ENCODE measurements at places on chromosomes 1 and 21.

DNA sequence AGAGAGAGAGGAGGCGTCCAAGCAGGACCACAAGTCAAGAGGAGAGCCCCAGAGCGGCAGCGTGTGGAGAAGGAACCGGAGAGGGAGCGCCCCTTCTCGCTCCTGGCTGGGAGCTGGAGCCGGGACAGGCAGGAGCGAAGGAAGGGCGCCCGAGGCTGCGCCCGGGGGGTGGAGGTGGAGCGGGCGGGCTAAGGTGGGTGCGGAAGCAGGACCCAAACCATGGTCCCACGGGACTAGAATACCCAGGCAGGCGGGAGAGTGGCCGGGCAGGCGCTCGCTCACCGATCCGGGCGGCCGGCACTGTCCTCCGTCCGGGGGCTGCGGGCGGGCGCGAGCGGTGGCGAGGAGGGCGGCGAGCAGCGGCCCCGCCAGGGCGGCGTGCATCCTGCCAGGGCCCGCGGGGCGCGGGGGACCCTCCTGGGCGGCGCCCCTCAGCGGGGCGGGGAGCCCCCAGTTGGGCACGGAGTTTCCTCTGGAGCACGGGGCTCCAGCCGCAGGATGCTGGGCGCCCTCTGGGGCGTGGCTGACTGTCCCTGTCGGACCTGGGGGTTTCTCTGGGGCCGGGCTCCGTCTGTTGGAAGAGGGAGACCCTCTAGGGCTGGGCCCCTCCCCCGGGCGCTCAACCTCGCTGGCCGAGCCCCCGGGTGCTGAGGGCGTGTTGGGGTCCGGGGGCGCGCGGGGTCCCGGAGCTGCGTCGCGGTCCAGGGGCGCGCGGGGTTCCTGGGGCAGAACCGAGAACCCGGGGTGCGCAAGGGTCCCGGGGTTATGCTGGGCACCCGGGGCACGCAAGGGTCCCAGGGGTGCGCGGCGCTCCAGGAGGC lies 569 bp downstream of the TRABD2B start:
- DNase-seq: no peak

DNA sequence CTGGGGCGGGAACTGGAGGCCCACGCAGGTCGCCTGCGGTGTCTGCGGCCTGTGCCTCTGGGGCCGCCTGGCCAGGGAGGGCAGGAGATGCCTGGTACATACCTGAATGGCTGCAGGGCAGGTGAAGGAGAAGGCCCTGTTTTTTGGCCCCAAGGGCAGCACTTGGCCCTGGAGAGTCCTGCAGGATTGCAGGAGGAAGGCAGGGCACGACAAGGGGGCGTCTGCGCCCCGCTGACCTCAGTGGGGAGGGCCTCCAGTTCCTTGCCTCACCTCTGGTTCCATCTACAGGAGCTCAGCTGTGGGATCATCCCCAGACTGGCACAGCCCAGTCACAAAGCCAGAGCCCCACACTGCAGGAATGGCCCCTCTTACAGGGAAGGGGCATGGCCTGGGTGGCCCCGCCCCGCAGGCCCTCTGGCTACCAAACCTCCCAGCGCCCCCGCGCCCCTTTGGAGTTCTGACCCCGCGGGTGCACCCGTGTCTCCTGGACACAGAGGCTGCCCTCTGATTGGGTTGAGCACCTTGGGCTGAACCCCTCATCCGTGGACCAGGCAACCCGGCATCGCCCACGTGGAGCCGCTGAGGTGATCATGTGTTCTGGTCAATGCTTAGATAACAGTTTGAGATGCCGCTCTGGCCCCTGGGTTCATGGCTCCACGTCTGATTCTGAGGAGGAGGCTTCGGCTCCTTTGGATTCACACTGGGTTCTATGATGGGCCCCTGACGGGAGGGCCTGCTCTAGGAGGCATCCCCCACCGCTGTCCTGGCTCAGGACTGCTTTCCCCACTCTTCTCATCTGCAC lies 1.3 kb upstream of the PEX10 start:
- DNase-seq: no peak

DNA sequence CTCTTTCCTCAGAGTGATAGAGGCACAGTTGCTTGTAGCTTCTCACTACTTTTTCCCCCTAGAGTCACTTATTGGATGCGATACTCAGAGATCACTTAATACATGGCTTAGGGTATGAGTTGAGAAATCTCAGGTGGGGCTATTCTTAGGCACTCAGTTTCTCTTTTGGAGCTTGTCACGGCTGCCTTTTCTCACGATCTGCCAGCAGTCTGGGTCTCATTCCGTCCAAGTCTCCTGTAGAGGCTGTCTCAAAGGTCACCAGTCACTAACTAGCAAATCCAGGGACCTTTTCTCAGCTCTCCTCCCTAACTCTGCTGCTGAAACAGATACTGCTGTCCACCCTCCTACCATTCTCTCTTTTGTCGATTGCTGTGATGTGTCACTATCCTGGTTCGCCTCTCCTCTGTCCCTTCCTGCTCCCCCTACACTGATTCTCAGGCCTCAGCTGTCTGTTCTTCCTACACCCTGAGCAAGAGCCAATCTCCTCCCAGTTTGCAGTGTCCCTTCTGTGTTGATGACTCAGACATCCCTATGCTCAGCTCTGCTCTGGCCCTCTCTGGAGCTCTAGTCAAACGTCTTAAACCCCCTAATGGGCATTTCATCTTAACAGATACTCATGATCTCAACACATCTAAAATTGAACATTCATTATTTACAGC lies 12.4 kb downstream of the ATP1A2 start:
- DNase-seq: no peak

DNA sequence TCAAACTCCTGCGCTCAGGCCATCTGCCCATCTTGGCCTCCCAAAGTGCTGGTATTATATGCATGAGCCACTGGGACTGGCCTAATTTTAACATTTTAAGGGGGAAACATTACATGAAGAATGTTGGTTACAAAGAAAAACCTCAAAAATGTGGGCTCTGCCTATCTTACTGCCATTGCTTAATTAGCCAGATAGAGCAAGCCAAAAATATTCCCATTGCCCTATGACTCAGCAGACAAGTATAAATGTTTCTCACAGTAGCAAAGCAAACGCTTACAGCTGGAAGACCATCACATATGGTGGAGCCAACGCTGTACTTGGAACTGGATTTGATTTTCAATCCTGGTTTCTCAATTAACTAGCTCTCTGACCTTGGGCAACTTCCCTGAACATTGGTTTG lies 502.0 kb downstream of the SMYD3 start:
- no peak for DNase-seq

GRCh38 chr1:186678155-186678554 lies 2.1 kb downstream of the PTGS2 start:
- no peak for DNase-seq

GRCh38 chr21:14987370-14988170 lies 77.2 kb downstream of the NRIP1 start:
- DNase-seq: no peak

- DNase-seq: no peak
These were observed 28.3 kb downstream of the PTPRC start for GRCh38 chr1:198667186-198667585.

DNA sequence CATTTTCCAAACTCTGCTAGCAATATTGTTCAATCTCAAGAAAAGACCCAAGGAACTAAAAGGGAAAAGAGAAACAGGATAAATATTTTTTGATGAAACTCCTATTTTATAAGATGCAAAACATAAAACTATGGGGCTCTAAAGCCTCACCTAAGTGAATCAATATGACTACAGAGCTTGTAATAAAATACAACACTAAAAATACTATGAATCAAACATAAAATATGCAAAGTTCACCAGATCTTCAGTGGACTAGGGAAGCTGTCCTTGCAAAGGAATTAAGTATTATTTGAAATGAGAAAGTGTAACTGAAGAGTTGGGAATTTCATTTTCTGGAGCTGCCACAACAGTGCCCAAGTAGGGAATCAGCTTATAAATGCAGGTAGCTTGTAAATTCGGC lies 124.5 kb downstream of the CRB1 start:
- DNase-seq: no peak

DNA sequence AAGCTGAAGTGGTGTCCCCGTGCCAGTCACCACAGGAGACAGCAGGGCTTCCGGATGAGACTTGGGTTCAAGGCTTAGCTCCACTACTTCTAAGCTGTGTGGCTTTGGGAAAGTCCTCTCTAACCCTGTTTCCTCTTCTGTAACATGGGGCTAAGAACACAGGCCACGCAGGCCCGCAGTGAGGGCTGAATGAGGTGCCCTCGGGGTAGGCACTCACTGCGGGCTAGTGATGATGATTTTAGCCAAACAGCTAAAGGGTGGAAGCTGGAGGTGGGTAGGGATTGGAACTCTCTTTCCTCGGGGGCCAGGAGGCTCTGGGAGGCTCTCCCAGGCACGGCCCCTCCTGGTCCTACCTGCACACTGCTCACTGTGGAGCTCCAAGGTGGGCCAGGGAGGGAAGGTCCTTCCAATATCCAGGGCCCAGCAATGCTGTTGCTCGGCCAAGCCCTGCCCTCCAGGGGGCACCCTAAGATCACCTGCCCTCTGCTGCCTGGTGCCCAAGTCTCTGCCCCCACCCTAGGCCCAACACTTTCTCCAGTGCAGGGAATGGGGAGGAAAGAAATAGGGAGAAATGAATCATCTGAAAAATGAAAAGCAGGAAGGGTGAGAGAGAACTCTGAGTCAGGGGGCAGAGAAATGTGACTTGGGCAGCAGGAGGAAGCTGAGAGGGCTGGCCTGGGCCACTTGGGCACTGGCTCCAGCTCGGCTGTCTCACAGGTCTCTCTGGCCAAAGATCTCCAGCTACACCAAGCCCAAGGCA lies 19.2 kb upstream of the EVA1B start:
- peak; percentile 35 for DNase-seq

GRCh38 chr1:155261493-155261851 lies 688 bp downstream of the SCAMP3 start:
- no peak for DNase-seq

- no peak for DNase-seq
These were observed 97.6 kb downstream of the EPHB2 start for GRCh38 chr1:22808186-22808675.

DNA sequence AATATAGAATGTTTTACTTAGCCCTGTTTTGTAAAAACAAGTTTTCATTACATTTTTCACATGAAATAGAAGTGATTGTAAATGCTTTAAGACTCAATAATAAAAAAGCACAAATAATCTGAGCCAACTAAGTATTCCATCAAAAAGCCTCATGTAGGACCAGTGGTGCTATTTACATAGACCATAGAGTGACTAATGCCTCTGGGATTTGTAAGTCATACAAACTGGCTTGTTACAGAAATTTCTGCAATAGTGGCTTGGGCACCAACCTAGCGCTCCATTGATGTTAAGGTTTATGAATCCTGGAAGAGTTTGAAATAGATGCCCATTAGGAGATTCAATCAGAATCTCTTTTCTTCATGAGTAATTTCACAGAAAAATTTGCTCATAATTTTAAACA lies 31.9 kb downstream of the ZMYM1 start:
- DNase-seq: no peak

DNA sequence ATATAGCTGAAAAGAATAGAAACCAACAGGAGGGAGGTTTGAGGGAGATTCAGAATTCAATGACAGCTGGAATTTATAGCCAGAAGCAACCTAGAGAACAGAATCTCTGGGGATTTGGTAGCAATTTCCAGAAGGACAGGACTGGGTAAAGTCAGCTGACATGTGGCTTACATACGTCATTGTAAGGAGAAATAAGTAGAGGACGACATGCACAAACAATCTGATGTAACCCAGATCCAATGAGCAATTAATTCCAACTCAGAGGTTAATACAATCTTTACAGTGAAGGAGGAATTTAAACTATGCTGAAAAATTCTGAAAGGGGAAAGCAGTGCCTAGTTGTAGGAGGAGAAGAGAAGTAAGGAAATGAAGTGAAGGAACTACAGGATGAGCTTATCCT lies 383.9 kb downstream of the PTBP2 start:
- DNase-seq: no peak

- no peak for DNase-seq
These were observed 781 bp downstream of the TTLL7 start for GRCh38 chr1:83998205-83998497.

- DNase-seq: no peak
These were observed 137.9 kb downstream of the IFI44 start for GRCh38 chr1:78787544-78787943.

- no peak for DNase-seq
These were observed 5.1 kb downstream of the MINDY1 start for GRCh38 chr1:151001602-151002001.

- DNase-seq: no peak
These were observed 7.6 kb downstream of the FAM151A start for GRCh38 chr1:54615531-54616279.

GRCh38 chr1:209609041-209609790 lies 25.7 kb downstream of the CAMK1G start:
- no peak for DNase-seq

DNA sequence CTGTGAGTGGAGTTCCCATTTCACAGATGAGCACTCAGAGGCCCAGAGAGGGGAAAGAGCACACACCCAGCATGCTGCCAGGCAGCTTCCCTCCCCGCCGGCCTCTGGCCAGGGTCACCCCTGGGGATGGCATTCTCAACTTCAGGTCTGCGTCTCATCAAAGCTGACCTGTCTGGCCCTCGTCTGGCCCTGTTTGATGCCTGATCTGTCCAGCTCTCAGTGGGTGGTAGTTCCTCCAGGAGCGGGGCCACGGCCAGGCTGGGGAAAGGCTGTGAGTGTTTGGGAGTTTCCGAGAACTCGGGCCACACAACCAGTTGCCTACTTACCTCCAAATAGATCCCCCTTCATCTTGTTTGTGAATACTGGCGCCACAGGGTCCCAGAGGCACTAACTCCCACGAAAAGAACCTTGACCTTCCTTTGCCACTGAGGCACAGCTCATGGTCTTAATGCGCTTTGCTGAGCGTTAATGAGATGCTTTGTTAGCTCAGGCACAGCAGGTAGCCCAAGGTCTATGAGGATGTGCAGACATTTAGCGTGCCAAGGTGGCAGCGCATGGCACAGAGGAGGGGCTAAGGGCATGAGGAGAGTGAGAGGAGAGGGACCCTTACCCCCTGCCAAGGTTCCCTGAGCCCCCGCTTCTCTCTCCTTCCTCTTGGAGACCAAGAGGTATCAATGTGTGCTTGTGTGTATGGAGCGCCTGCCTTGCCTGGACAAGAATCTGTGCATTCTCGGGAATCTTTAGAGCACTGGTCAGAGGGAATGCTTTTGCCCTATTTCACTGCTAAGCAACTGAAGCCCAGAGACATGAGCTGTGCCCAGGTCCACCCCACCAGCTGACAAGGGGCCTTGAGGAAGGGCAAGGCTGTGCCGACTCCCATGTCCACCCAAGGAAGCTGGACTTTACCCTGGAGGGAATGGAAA lies 61.2 kb downstream of the DISP3 start:
- no peak for DNase-seq

GRCh38 chr1:88557014-88557413 lies 127.1 kb upstream of the PKN2 start:
- DNase-seq: no peak
